Right atrium auricular region (tissue), 2 donors: ENCODE measurements at places on chromosomes 11 and 22. TPM values are rescaled to one million over a fixed set of nuclear protein-coding genes. Genes with fewer than 3 reads are reported as not detected.
A peak's percentile ranks its signal among the peaks of the same experiment; 100 is the strongest.

Gene CCDC87
- total RNA-seq = 0.86 TPM

GRCh38 chr11:10438458-10438857 lies 16.6 kb upstream of the AMPD3 start:
- H3K36me3 ChIP-seq = no peaks in the 10 kb centered on the region
- DNase-seq = no peak
- H3K27me3 ChIP-seq = no peaks in the 10 kb centered on the region
- H3K4me3 ChIP-seq = no peak overlapping the region

DNA sequence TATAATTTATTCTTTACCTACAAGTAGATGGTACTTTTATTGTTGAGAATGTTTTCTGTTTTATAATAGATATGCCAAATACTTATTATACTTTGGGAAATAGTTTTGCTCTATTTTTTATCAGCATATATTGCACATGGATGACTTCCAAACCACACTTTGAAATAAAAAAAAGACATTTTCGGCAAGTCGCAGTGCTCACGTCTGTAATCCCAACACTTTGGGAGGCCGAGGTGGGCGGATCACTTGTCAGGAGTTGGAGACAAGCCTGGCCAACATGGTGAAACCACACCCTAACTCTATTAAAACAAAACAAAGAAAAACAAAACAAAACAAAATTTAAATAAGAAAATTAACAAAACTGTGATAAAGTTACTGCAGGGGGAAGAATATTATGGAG lies 983.9 kb upstream of the CNTN5 start:
- no peaks in the 10 kb centered on the region for H3K27me3 ChIP-seq
- H3K36me3 ChIP-seq = no peaks in the 10 kb centered on the region
- H3K4me3 ChIP-seq = no peak overlapping the region
- no peak overlapping the region for H3K27ac ChIP-seq

DNA sequence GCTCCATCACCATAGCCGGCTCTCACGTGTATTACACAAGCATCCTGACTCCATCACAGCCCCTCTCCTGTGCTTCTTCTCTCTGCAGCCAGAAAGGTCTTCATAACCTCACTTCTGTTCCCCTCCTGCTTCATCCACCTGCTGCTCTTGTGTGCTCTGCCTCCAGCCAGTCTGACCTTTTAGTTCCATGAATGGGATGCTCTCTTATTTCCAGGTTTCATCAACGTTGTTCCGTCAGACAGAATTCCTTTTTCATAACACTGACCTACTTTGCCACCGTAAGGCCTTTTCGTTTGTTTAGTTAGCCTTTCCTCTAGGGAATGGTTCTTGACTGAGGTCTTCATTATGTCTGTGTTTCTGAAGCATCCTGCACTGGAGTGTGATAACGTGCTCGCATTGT lies 18.8 kb downstream of the GRAMD1B start:
- no peaks in the 10 kb centered on the region for H3K27me3 ChIP-seq
- H3K4me1 ChIP-seq = peaks cover 16% of the 10 kb centered on the region
- no peaks in the 10 kb centered on the region for H3K36me3 ChIP-seq
- DNase-seq = no peak
- H3K27ac ChIP-seq = no peak overlapping the region

- H3K27me3 ChIP-seq = no peaks in the 10 kb centered on the region
- no peak overlapping the region for H3K4me3 ChIP-seq
- H3K4me1 ChIP-seq = no peaks in the 10 kb centered on the region
- DNase-seq = no peak
Observed at GRCh38 chr11:43497144-43497543, 138.4 kb downstream of the TTC17 start.

Gene GLYATL1
- not detected for total RNA-seq

DNA sequence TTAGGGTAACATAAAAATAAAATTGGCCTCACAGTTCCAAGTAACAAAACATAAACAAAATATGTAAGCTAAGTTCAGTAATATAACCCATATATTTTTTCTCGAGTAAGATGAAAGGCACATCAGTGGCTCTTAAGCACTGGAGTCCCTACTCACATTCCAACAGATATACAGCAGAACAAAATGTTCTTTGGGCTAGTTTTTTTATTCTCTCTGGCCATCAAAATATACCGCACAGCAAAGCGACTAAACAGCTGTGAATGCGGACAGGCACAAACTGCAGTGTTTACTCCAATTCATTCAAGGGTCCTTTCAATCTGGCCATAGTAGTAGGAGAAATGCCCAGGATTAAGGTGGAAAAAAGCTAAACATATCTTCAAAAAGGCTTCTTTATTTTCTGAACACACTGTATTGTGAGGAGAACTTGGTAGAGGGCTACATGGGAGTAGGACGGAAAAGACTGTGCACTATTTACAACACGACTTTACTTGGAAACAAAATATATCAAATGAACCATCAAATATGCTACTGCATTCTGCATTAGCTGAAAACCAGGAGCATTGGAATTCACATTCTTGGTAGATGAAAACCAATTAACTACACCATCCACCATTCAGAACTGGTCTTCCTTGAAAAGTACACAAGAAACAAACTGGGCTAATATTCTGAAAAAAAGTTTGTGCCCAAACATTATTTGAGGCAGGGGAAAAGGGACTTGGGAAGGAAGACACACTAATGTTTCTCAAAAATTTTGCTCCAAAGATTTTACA lies 4.4 kb downstream of the CDON start:
- H3K27me3 ChIP-seq = no peaks in the 10 kb centered on the region
- DNase-seq = no peak
- no peak overlapping the region for H3K4me3 ChIP-seq
- no peaks in the 10 kb centered on the region for H3K36me3 ChIP-seq
- H3K4me1 ChIP-seq = no peaks in the 10 kb centered on the region

GRCh38 chr11:124745270-124745834 lies 5.6 kb downstream of the NRGN start:
- H3K36me3 ChIP-seq = no peaks in the 10 kb centered on the region
- peak overlapping the region; percentile 51 for H3K4me3 ChIP-seq
- no peaks in the 10 kb centered on the region for H3K4me1 ChIP-seq
- peaks cover 26% of the 10 kb centered on the region for H3K27me3 ChIP-seq

- DNase-seq = no peak
- no peak overlapping the region for H3K4me3 ChIP-seq
- no peaks in the 10 kb centered on the region for H3K4me1 ChIP-seq
- H3K27ac ChIP-seq = no peak overlapping the region
Observed at GRCh38 chr11:8271106-8271886, 7.6 kb upstream of the LMO1 start.

Gene F2
- total RNA-seq = not detected

DNA sequence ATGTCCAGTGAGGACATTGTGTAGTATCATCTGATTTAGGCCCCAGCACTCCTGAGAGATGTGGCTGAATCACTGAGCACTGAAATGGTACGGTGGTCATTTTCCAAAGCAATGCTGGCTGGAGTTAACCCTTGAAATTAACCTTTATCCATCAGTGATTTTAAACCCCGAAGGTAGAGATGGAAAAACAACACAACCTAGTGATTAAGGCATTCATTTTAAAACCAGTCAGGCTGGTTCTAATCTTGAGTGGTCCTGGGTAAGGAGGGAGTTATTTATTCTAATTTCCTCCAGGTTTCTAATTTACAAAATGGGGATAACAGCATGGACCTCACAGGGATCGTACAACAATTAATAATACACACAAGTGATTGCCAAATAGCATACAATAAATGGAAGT lies 6.6 kb upstream of the CSNK2A3 start:
- no peak overlapping the region for H3K4me3 ChIP-seq
- H3K4me1 ChIP-seq = no peaks in the 10 kb centered on the region
- no peaks in the 10 kb centered on the region for H3K36me3 ChIP-seq
- H3K27me3 ChIP-seq = no peaks in the 10 kb centered on the region
